T-helper 17 cell (primary cell): ENCODE measurements at places on chromosomes 5 and 9.

- H3K36me3 ChIP-seq = no peaks in the 10 kb centered on the region
- H3K4me1 ChIP-seq = peaks cover 2% of the 10 kb centered on the region
- H3K4me3 ChIP-seq = no peak overlapping the region
Measured at GRCh38 chr9:138038244-138038671, 160.7 kb downstream of the CACNA1B start.

- no peak overlapping the region for H3K4me3 ChIP-seq
Measured at GRCh38 chr5:89595056-89595455, 712.1 kb upstream of the MEF2C start.

DNA sequence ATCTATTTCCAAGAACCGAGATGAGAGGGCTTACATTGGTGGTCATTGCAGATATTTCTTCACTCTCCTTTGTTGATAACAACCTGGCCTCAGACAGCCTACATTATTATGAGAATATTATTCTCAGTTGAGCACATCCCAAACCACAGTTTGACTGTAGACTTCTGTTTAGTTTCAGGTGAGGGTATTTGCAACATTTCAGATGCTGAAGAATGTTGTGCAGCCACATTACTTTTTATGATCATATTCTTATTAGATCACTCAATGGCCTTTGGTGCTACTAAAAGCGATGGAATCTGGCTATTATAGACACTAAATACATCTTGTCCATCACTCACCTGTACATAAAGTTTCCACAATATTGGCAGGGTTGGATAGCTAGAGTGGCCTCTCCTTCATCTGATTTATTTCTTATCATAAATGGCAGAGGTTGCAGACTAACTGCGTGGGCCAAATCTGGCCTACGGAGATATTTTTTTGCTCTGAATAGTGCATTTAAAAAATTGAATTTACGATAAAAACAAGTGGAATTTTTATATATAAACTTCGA lies 26.2 kb upstream of the RICTOR start:
- peaks cover 11% of the 10 kb centered on the region for H3K36me3 ChIP-seq
- peak overlapping the region; percentile 69 for H3K27ac ChIP-seq
- no peak overlapping the region for H3K4me3 ChIP-seq
- DNase-seq = no peak

DNA sequence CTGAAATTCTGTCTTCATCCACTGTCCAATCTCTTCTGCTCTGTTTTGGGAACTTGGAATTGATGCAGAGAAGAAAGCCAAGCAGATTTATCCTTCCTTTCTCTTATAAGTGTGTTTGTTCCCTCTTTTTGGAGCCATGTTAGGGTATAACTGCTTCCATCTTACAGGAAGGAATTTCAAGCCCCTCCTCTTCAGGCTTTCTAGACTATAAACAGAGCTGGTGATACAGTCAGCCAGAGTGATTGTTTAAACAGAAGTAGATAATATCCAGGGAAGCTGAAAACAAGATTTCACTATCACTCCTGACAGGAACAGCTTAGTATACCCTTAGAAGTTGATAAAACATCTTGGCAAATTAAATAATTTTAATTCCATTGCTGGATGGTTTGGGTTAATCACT lies 102.1 kb upstream of the DMRT1 start:
- H3K27me3 ChIP-seq = no peaks in the 10 kb centered on the region
- DNase-seq = no peak
- no peak overlapping the region for H3K4me3 ChIP-seq

DNA sequence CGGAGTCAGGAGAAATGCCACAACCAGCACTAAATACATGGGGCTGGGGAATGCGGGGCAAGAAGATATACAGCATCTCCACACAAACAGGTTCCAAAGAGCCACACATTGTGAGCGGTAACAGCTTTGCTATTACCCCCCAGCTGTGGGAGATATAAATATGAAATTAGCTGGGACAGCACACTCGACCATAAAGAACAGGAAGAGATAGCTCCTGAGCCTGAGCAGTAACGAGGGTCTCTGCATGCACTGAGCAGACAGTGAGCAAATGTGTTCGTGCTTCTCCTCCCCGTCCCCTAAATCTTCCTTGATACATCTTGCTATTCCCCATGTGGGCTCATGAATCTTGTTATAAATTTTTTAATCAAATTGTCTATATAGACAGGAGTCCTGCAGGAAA lies 53.1 kb downstream of the ADAMTS2 start:
- no peak overlapping the region for H3K4me3 ChIP-seq
- H3K27me3 ChIP-seq = peaks cover 10% of the 10 kb centered on the region
- DNase-seq = no peak

DNA sequence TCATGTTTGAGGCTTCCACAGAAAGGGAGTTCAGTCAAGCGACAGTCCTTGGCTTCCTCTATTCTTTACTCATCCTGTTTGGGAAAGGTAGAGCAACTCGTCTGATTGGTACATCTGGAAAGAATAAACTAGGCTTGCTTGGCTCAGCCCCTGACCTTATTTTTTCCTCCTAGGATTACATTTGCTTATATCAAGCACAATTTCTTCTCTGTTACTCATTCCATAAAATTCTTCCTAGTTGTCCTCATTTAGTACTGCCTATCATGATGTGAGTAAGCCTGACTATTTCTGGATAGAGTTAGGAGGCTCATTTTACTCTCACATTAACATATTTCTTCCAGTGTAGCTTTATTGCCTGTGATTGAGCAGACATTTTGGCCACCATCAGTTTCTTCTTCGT lies 10.9 kb upstream of the CARNMT1 start:
- H3K36me3 ChIP-seq = peaks cover 2% of the 10 kb centered on the region
- no peak overlapping the region for H3K4me3 ChIP-seq
- H3K4me1 ChIP-seq = peaks cover 2% of the 10 kb centered on the region
- no peak for DNase-seq
- peaks cover 15% of the 10 kb centered on the region for H3K27me3 ChIP-seq

DNA sequence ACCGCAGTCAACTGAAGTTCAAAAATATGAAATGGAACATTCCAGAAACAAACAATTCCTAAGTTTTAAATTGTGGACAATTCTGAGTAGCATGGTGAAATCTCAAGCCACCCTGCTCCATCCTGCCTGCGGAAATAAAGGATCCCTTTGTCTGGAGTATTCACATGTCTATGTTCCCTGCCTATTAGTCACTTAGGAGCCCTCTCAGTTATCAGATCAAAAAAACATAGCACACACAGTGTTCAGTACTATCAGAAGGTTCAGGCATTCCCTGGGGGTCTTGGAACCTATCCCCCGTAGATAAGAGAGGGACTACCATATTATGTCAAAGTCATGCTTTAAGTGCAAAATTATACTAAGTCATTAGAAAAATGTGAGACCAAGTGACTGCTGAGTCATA lies 300.8 kb downstream of the SEMA5A start:
- no peak overlapping the region for H3K27ac ChIP-seq
- H3K36me3 ChIP-seq = no peaks in the 10 kb centered on the region
- no peaks in the 10 kb centered on the region for H3K4me1 ChIP-seq
- no peak for DNase-seq
- no peaks in the 10 kb centered on the region for H3K27me3 ChIP-seq

- DNase-seq = no peak
- no peak overlapping the region for H3K27ac ChIP-seq
- H3K4me3 ChIP-seq = no peak overlapping the region
- H3K36me3 ChIP-seq = peaks cover 11% of the 10 kb centered on the region
- H3K4me1 ChIP-seq = peaks cover 6% of the 10 kb centered on the region
- peaks cover 77% of the 10 kb centered on the region for H3K27me3 ChIP-seq
Measured at GRCh38 chr5:1706021-1706420, 93.6 kb downstream of the MRPL36 start.

DNA sequence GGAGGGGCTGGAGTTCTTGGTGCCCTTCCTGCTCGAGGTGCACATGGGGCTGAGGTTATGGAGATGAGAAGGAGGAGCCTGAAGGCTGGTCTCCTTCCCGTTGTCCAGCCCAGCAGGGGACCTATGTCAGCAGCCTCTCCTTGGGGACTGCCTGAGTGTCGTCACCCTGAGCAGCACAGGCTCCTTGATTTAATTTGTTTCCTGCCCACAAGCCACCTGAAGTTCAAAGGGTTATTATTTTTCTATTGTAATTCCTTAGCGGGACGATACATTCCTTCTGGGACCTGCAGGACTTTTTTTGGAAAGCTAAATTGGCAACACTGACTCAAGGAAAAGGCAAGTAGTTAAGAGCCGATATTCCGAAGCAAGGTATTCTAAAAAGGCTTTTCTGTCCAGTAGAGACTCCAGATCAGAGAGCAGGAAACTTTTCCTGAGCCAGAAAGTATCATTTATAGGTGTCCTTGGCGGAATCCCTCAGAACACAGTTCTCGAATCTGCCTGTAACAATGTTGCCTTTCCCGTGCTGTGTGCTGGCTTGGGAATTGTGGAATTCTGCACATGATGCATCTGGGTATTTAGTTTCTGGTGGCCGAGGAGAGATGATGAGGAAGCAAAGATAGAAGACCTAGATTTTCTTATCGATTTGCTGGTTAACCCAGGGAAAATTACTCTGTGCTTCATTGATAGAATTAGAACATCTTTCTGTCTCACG lies 55.4 kb downstream of the ARHGAP26 start:
- H3K27me3 ChIP-seq = no peaks in the 10 kb centered on the region
- H3K4me3 ChIP-seq = no peak overlapping the region
- no peak overlapping the region for H3K27ac ChIP-seq

GRCh38 chr5:125257057-125257972 lies 510.9 kb upstream of the ZNF608 start:
- no peaks in the 10 kb centered on the region for H3K27me3 ChIP-seq
- no peak for DNase-seq
- no peak overlapping the region for H3K27ac ChIP-seq

- peak overlapping the region; percentile 59 for H3K4me3 ChIP-seq
- peaks cover 19% of the 10 kb centered on the region for H3K27me3 ChIP-seq
- H3K4me1 ChIP-seq = peaks cover 5% of the 10 kb centered on the region
Measured at GRCh38 chr5:39283231-39283818, 64.0 kb upstream of the FYB1 start.
